ENCODE measurements at places on chromosomes 16 and 17.

- DNase-seq, result no peak
Observed at GRCh38 chr17:58504826-58505351, 9.5 kb downstream of the MTMR4 start.

DNA sequence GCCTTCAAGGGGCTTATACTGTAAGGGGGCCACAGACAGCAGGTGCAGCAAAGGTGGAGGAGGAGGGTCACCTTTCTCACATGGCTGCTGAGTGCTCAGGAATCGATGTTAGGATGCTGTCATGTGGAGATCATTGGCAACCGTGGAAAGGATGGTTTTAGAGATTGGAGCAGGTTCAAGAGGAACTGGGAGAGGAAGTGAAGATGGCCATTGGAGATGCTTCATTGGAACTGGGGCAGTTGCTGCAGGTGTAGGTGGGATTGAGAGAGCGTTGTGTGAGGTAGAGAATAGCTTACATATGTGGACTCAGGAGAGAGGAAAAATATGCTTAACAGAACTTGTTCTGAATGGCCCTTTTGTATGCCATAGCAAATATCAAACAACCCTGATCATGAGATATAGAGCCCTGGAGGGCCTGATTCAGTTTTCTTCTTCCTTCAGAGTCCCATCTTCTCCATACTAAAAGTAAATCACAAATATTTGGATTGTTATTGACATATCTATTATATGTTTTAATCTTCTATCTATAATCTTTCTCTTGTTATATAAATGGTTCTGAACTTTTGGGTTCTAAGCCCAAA lies 40.8 kb downstream of the LDHD start:
- no peak for DNase-seq

DNA sequence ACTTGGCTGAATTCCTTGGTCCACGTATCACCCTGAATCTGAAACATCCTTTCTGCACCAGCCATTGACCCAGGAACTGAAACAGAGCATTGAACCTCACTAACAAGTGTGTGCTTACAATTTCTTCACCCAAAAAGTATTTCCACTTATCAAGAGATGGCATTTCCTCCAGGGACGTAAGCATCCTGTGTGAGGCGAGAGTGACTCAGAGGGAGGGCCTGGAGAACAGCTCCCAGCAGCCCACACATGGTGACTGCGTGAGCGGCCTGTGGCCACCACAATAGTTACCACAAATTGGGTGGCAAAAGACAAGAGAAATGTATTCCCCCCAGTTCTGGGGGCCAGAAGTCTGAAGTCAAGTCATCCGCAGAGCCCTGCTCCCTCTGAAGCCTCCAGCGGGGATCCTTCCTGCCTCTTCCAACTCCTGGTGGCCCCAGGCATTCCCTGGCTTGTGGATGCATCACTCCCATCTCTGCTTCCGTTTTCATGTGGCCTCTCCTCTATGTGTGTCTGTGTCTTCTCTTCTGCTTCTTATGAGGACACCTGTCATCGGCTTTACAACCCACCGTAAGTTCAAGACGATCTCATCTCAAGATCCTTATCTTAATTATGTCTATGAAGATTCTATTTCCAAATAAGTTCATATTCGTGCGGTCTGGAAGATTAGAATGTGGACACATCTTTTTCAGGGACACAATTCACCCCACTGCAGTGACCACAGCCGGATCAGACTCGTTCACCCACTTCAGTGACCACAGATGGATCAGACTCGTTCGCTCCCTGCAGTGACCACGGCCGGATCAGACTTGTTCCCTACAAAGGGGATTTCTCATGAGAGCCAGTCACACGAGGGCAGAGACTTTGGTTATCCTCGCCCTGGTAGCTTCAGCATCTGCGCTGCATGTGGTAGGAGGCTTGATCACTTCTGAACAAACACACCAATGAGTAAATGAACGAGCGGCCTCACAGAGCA lies 122.6 kb upstream of the FOXF1 start:
- no peak for DNase-seq

GRCh38 chr16:28977703-28978662 lies 3.4 kb downstream of the SPNS1 start:
- DNase-seq, result no peak

DNA sequence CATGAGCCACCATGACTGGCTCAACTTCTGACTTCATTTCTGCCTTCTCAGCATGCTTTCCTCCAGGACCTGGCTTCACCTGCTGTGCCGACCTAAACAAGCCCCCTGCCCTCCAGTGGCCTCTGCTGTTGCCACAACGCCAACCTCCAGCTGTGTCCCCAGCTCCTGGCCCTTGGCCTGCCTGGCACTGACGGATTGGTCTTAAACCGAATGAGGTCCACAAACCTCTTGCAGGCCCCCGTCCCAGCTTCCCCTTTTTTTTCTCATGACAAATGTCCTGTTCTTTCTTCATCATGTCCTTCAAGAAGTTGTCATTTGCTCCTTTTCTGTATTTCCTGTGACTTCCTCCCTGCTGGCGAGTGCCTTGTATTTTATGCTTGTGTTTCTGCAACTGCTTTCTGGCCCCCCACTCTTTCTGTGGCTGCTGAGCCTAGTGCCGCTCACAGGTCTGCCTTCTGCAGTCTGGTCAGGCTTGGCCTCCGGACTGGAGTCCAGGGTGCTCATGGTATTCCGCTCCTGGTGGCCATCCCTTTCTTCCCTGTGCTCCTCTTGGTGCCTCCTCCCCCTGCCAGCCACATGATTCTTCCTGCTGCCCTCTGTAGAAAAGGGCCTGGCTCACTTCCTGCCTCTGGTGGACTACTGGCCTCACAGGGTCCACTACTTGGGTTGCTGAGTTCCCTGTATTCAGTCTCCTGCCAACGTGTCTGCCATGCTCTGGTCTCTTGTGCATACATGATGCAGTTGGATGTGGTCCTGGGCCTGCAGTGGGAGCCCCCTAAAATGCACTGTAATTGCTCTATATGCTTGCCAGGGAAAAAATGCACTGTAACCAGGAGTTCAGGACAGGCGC lies 2.9 kb downstream of the ATP6V0C start:
- no peak for DNase-seq

GRCh38 chr17:37170881-37171425 lies 204.8 kb upstream of the C17orf78 start:
- DNase-seq, result no peak

GRCh38 chr16:87086156-87086555 lies 231.0 kb downstream of the C16orf95 start:
- no peak for DNase-seq

DNA sequence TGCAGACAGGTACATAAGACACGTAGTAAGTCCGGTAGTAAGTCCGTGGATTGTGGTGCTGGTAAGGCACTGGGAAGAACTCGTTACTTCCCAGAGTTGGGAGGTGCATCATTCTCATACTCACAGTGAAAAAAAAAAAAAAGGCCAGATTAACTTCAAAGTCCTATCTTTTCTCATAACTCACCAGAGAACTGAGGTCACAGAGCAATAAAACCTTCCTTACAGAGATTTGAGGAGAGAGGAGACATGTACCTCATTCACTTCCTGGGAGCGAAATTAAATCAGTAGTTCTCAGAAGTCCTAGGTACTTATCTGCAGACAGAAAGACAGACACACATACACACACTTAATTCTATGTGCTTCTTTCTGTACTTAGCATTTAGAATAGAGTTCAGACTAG lies 22.5 kb downstream of the MPHOSPH6 start:
- DNase-seq, result no peak
